Activated CD4-positive, CD25-positive, alpha-beta regulatory T cell (primary cell): ENCODE measurements at places on chromosomes 5 and 9.

DNA sequence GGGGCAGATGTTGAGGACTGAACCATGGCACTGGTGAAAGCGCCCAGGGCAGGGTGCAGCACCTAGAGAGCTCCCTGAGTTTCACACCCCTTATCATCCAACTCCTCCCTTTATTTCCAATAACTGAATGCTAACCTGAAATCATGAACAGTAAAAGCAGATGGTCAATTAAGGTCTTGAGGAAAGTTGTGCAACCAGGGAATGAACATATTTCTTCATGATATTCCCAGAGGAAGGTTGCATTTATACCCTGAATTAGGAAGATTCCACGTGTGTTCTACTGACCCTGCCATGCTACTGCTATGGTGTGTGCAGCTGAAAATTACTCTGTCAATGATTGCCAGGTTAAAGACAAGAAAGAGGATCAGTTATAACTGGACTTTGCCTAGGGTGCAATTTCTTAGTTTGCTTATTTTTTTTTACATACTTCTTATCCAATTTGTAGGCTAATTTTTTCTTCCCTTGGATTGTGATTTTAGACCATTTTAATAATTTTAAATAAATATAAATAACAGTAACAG is 319.8 kb downstream of the SEMA5A start:
- no peak for DNase-seq

DNA sequence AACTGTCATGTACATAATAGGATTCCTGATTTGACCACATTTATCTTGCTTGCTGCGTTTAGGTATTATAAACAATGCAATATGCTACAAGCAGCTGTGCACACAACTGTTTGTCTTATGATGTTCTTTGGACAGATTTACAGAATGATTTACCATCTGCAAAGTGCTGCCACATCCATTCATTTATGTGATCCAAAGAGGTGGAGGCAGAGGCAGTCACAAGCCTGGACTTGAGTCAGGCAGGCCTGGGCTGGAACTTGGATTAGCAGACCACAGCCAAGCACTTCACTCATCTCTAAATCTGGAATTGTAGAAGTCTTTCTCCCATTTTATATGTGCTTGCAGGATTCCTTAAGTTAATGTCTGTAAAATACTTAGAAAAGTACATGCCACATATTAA is 149.0 kb downstream of the INSYN2B start:
- DNase-seq, result no peak

GRCh38 chr5:138573949-138574670 is 1.1 kb downstream of the HSPA9 start:
- no peak for DNase-seq

DNA sequence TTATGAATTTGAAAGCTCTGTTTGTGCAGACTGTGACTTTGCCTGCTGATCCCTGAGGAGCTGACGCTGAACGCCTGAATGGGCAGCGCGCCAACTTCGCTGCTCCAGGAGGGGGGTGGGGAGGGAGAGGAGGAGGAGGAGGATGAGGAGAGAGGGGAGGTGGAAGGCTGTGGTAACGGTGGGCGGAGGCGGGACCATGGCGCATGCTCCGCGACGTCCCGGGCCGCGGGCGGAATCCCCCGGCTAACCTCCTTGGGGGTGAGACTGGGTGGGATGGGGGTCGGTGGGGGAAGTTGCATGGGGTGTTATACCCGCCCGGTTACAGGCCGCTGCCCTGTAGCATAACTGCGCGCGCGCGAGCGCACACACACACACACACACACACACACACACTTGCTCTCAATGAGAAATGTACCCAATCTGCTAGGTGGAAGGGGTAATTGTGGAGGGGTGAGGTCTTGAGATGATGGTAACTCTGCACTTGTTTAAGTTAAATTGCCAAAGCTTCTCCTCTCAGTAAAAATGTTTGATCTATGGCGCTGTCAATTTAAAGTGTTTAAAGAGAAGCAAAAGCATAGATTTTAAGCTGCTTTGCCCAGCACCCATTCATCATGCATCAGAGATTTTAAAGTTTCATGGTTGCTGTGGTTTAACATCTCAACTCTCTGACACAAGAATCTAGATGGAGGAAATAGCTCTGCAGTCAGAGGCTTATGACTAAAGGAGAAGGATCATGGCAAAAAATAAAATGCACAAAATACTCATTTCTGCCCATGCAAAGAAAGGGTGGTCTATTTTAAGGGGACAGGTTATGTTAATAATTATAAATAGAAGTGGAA is 76.6 kb upstream of the TBCA start:
- DNase-seq, result no peak

GRCh38 chr5:98428806-98429205 is 344.7 kb upstream of the RGMB start:
- DNase-seq, result no peak

GRCh38 chr9:86953181-86953580 is 5.9 kb upstream of the GAS1 start:
- DNase-seq, result no peak

DNA sequence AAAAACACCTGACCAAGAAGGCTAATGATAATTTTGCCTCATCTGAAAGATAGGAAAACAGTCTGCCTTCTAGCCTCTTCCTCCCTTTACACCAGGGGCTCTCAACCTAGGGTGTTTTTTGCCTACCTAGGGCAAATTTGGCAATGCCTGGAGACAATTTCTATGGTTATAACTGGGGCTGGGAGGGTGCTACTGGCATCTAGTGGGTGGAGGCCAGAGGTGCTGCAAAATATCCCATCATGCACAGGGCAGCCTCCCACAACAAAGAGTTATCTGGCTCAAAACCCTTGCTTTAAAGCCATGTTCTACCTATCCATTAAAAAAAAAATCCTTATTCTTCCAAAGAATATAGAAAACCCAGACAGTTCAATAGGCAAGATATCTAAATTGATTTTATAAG is 45.0 kb upstream of the NR3C1 start:
- no peak for DNase-seq

DNA sequence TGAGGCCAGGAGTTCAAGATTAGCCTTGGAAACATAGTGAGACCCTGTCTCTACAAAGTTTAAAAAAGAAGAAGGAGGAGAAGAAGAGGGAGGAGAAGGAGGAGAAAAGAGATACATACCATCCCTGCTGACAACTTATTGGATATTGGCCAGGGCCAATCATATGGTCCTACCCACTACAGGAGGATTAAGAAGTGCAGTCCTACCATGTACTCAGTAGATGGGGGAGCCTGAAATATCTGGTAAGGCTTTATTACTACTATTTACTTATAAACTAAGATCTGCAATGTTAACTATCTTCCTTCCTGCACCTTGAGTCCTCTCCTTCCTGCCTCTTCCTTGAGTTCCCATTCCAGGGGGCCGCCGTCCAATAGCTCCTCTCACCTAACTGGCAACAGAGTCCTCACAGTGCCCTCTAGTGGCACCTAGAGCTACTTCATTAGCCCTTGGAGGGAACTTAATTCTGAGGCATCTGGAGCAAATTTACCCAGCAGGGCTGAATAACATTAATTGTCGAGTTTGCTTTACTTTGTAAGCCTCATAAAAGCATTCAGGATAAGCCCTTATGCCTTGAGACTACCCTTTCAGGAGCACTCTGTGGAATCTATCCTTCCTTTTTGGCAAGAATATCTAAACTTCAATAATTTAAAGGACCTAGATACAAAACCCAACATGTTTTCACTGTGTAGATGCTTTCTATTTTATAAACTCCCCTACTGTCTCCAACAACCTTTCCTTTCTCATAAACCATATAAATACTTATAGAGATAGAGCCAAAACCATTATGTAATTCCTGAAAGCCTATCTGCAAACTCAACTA is 39.1 kb upstream of the RANBP6 start:
- DNase-seq, result peak; percentile 25
